T-cell (primary cell): ENCODE measurements at places on chromosomes 12 and 14.

DNA sequence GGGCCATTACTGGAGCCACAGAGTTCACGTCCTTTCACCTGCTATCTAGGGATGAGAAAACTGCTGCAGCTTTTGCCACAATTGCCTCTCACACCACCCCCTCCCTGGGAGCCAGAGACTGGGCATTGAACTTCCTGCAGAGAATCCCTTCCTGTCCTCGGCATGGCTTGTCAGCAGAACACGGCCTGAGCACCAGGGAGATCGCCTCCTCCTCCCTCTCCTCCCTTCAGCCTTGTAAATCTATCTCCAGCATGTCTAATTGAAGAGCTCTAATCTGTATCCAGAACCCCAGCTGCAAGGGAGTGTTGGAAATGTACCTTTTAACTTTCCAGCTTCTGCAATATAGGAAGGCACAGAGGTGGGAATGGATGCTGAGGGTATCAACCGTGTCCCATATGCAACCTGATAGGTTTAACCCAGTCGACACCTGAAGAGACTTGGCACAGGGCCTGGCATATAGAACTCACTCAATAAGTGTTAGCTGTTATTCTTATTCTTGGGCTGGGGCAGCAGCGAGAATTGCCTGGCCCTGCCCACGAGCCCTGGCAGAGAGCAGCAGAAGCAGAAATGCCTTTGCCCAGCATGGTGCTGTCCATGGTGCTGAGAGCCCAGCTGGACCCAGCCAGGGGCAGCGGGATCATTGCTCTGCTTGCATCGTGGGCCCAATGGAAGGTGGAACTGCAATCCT, 26.8 kb downstream of the TMEM63C start:
- no peaks in the 10 kb centered on the region for H3K4me1 ChIP-seq
- H3K27ac ChIP-seq = no peak overlapping the region
- peaks cover 13% of the 10 kb centered on the region for H3K27me3 ChIP-seq
- H3K36me3 ChIP-seq = no peaks in the 10 kb centered on the region
- H3K4me3 ChIP-seq = no peak overlapping the region

- H3K27me3 ChIP-seq = no peaks in the 10 kb centered on the region
- no peak for DNase-seq
- H3K36me3 ChIP-seq = no peaks in the 10 kb centered on the region
- H3K4me1 ChIP-seq = no peaks in the 10 kb centered on the region
These were observed 266.4 kb downstream of the NAV3 start for GRCh38 chr12:78096909-78097597.

DNA sequence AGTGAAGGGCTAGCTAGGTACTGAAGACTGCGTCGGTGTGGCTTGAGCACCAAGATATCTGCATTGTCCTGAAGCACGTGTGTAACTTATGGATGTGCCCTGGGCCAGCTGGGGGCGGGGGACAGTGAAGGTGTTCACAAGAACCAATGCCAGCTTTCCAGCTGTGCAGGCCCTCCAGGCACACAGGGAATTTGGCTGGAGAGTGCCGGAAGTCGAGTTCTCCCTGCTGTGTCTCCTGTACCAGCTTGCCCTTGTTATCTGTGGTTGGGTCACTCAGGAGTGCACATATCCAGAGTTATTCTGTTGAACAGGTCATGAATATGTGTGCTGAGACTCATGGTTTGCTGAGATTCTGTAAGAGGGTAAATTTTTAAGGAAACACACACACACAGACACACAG, 75.9 kb upstream of the CRY1 start:
- DNase-seq = no peak
- H3K4me1 ChIP-seq = no peaks in the 10 kb centered on the region
- H3K27me3 ChIP-seq = peaks cover 9% of the 10 kb centered on the region
- H3K4me3 ChIP-seq = no peak overlapping the region
- H3K36me3 ChIP-seq = no peaks in the 10 kb centered on the region

DNA sequence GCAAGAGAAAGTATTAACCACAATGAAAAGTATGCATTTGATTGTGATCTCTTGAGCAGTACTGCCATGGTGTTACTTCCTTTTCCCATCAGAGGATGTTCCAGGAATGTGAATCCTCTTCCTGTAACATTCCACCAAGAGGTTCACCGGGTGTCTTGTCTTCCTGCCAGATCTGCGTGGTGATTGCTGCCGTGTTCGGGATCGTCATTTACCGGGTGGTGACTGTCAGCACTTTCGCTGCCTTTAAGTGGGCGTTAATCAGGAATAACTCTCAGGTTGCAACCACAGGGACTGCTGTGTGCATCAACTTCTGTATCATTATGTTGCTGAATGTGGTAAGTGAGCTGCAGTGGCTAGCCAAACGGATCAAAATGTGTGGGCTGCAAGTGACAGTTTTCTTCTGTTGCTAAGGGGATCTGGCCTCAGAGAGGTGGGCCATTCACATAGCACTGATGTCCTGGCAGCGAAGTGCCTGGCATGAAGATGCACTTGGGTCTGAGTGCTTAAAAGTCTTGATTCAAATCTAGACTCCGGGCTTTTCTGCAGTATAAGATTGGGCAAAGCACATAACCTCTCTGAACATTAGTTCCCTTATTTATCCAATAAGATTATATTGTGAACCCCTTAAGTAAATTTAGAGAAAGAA, 123.4 kb downstream of the SLC5A8 start:
- H3K27ac ChIP-seq = no peak overlapping the region
- H3K36me3 ChIP-seq = no peaks in the 10 kb centered on the region
- H3K4me1 ChIP-seq = no peaks in the 10 kb centered on the region

DNA sequence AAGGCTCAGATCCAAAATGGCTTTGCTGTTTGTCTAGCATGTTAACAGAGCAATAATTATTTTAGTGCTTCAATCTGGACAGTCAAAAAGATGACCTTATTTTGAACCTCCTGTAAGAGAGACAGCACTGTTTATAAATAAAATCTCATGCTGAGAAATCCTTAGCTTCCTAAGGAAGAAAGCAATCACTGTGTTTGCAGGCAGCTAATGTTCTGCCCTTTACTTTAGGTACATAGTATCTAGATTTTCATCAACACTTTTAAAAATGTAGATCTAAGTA, 105.3 kb downstream of the PRKD1 start:
- no peaks in the 10 kb centered on the region for H3K27me3 ChIP-seq
- H3K27ac ChIP-seq = no peak overlapping the region
- H3K4me3 ChIP-seq = no peak overlapping the region
- DNase-seq = no peak
- no peaks in the 10 kb centered on the region for H3K36me3 ChIP-seq

GRCh38 chr14:57461777-57462320, 31.8 kb downstream of the CCDC198 start:
- H3K4me1 ChIP-seq = no peaks in the 10 kb centered on the region
- DNase-seq = no peak
- no peaks in the 10 kb centered on the region for H3K36me3 ChIP-seq
- H3K27me3 ChIP-seq = peaks cover 2% of the 10 kb centered on the region
- no peak overlapping the region for H3K27ac ChIP-seq

DNA sequence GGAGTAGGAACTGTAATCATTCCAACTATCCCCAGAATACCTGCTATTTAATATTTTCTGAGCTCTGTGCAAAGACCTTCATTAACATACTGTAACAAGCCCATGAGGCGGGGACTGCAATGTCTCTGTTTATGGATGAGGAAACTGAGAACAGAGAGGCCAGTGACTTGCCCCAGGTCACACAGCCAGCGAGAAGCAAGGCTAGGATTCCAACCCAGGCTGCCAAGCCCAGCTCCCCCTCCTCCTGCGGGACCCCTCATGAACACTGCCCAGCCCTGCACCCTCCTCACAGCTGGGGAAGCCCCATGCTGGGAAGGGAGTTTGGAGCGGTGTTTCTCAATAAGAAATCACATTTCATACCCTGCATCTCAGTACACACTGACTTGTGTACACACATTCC, 10.9 kb downstream of the HVCN1 start:
- no peak for DNase-seq
- no peaks in the 10 kb centered on the region for H3K27me3 ChIP-seq
- H3K4me1 ChIP-seq = peaks cover 23% of the 10 kb centered on the region
- no peak overlapping the region for H3K4me3 ChIP-seq

DNA sequence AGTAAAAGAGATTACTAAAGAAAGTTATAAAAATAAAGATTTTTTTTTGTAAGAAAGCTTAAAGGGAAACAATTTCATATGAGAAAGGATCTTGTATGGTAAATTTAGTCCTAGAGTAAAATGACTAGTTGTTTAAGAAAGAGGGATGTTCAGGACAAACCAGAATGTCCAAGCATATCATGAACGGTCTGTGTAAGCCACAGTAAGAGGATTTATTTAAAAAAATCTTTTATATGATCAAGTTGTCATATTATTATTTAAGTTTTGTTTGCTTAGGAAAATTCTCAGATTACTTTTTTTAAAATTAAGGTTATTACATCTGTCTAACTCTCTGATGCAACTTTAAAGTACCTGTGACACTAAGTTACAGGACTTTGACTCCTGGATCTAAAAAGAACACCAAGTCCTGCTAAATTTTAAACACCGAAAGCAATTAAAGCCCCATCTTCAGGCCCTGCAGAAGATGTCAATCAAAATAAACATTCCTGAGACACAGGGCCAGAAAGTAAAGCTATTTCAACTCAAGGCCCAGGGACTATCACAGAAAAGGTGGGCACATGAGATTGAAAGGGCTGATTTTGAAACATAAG, 17.3 kb upstream of the CCDC196 start:
- H3K4me1 ChIP-seq = no peaks in the 10 kb centered on the region
- no peak for DNase-seq

GRCh38 chr14:68890173-68890931, 88.8 kb downstream of the ACTN1 start:
- DNase-seq = no peak
- H3K27me3 ChIP-seq = no peaks in the 10 kb centered on the region
- H3K36me3 ChIP-seq = peaks cover 21% of the 10 kb centered on the region
- no peaks in the 10 kb centered on the region for H3K4me1 ChIP-seq

GRCh38 chr14:91573894-91574837, 64.1 kb upstream of the PPP4R3A start:
- H3K4me1 ChIP-seq = peaks cover 12% of the 10 kb centered on the region
- H3K27ac ChIP-seq = no peak overlapping the region
- H3K4me3 ChIP-seq = peak overlapping the region; percentile 40
- peak; percentile 26 for DNase-seq
- H3K36me3 ChIP-seq = no peaks in the 10 kb centered on the region

DNA sequence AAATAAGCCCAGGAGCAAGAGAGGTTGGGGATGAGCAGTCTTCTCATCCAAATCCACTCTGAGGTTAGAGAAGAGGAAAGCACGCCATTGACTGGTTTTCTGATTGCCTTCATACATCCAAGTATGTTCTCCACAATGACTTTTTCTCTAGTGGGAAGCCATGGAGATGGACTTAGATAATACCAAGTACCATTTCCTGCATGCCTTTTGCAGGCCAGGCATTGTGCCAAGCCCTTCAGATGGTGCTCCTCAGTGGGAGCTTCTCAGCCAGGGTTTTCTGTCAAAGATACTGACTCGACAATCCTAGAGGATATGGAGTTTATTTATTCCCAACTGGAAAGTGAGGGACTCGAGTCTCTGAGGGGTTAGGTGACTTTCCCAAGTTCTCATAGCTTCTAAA, 218.0 kb downstream of the ZFP36L1 start:
- no peak overlapping the region for H3K27ac ChIP-seq
- H3K27me3 ChIP-seq = no peaks in the 10 kb centered on the region
- DNase-seq = no peak
- H3K4me1 ChIP-seq = no peaks in the 10 kb centered on the region
- peaks cover 3% of the 10 kb centered on the region for H3K36me3 ChIP-seq
- no peak overlapping the region for H3K4me3 ChIP-seq

DNA sequence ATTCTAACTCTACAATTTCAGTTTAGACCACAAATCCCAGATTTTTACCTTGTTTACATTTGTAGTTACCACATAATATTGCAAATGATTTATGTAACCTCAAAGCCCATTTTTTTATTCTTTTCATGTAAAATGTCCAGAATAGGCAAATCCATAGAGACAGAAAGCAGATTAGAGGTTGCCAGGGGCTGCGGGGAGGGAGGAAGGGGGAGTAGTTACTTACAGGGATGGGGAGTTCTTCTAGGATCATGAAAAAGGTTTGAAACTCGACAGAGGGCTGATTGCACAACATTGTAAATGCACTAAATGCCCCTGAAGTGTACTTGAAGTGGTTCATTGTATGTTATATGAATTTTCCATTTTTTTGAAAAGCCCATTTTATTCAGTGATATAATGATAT, 66.5 kb downstream of the PPP2R5C start:
- DNase-seq = no peak
- H3K27me3 ChIP-seq = no peaks in the 10 kb centered on the region
- H3K4me3 ChIP-seq = no peak overlapping the region
- H3K4me1 ChIP-seq = peaks cover 55% of the 10 kb centered on the region
- no peaks in the 10 kb centered on the region for H3K36me3 ChIP-seq

DNA sequence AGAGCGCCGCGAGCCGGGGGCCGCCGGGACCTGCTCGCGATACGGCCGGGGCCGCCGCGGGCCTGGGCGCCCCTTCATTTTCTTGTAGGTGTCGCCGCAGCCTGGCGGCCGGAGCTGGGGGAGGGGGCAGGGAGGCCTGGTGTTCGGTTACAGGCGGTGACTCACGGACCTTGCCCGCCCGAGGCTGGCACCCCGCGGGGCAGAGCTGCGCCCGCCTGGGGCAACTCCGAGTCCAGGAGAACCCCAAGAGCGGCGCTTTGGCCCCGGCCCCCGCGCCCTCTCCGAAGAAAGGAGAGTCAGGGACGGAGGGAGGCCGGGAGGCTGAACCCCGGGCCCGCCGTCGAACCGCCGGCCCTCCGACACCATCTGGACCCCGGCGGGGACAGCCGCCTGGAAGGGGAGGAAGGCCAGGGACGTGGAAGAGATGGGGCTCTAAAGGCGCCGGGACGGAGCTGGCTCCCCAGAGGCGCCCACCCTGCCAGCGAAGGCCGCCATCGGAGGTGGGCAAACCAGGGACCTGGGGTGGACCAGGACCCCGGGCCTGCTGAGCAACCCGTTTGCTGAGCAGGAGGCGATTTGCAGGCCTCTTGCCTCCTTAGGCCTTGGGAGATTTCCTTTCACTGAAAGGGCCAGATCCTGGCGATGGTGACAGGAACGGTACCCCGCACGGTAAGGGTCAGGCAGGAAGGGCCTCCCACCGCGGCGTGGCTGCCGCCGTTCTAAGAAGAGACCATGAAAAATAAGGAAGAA, 843 bp upstream of the NUAK1 start:
- DNase-seq = no peak
- H3K27me3 ChIP-seq = peaks cover 23% of the 10 kb centered on the region
- H3K27ac ChIP-seq = no peak overlapping the region
- H3K4me1 ChIP-seq = peaks cover 23% of the 10 kb centered on the region
- no peaks in the 10 kb centered on the region for H3K36me3 ChIP-seq

DNA sequence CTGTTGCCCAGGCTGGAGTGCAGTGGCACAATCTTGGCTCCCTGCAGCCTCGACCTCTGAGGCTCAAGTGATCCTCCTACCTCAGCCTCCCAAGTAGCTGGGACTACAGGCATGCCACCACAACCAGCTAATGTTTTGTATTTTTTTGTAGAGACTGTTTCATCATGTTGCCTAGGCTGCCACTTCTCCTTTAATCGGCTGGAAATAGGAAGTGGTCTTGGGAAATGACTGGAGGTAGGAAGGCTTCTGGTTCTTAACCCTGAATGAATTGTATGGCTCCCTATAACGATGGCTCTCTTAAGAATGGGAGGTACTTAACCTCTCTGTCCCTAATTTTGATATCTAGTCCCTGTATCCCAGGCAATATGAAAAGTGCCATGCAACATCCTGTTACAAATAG, 113.9 kb upstream of the USP15 start:
- no peaks in the 10 kb centered on the region for H3K4me1 ChIP-seq
- no peaks in the 10 kb centered on the region for H3K27me3 ChIP-seq
- H3K4me3 ChIP-seq = no peak overlapping the region
- no peaks in the 10 kb centered on the region for H3K36me3 ChIP-seq
- DNase-seq = no peak

GRCh38 chr12:47636908-47637780, 68.7 kb downstream of the RPAP3 start:
- H3K36me3 ChIP-seq = no peaks in the 10 kb centered on the region
- no peaks in the 10 kb centered on the region for H3K4me1 ChIP-seq
- H3K27me3 ChIP-seq = no peaks in the 10 kb centered on the region

GRCh38 chr14:96096639-96097610, 57.8 kb downstream of the C14orf132 start:
- H3K4me3 ChIP-seq = no peak overlapping the region
- H3K27ac ChIP-seq = no peak overlapping the region
- no peaks in the 10 kb centered on the region for H3K27me3 ChIP-seq
- H3K4me1 ChIP-seq = peaks cover 4% of the 10 kb centered on the region
- H3K36me3 ChIP-seq = no peaks in the 10 kb centered on the region
